CD4-positive, alpha-beta T cell treated with Interleukin-4 for 1 hour (primary cell): ENCODE measurements at places on chromosomes 12 and 14.

GRCh38 chr12:106044773-106045172, 94.0 kb downstream of the NUAK1 start:
- DNase-seq: no peak

GRCh38 chr12:89181271-89181920, 170.9 kb downstream of the DUSP6 start:
- DNase-seq: no peak

- no peak for DNase-seq
Observed at GRCh38 chr12:76595056-76595455, 35.5 kb upstream of the OSBPL8 start.

GRCh38 chr12:80222261-80222660, 122.9 kb downstream of the OTOGL start:
- no peak for DNase-seq

DNA sequence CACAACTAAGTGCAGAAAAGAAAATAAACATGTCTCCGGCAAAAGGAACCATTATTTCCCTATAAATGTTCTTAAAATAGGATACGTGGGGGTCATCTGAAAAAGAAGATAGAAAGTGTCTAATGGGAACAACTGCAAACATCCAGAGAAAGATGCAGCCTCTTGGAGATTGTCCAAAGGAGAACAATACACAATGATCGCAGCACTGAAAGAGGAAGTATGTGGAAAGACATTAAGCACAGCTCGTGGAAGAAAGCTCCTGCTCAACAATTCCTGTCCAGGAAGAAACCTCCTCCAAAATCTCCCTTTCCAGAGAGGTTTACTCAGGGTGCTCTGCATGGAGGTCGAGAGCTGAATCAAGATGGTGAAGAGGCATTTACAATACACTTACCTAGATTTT, 2.5 kb upstream of the LALBA start:
- DNase-seq: no peak
